Mammary epithelial cell (primary cell): ENCODE measurements at places on chromosomes 6 and 20. TPM values are rescaled to one million over a fixed set of nuclear protein-coding genes. Genes with fewer than 3 reads are reported as not detected.

The OR2H2 gene
- total RNA-seq, result not detected

The SPATA25 gene
- 1.2 TPM for total RNA-seq

The PPP1R14C gene
- 56.2 and 66.5 TPM in 2 replicates for total RNA-seq

- DNase-seq, result no peak
Observed at GRCh38 chr6:115958958-115959357, 101.7 kb downstream of the FRK start.

DNA sequence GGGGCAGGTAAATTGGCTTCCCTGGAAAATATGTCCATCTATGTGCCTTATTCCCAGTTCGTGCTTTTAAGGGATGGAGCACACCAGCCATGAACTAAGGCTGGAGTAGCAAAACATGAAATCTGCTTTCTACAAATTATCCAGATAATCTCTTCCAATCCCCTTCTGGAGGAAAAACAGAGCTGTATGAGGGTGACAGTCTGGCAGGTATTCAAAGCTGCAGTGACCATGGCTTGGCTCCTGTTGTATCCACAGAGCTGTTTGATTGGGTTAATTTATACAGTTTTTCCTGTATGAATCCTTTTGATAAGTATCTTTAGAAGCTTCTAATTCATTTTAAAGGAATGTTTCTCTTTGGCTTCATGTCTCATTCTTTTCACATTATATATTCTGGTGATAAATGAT lies 144.4 kb downstream of the AIG1 start:
- DNase-seq, result no peak

DNA sequence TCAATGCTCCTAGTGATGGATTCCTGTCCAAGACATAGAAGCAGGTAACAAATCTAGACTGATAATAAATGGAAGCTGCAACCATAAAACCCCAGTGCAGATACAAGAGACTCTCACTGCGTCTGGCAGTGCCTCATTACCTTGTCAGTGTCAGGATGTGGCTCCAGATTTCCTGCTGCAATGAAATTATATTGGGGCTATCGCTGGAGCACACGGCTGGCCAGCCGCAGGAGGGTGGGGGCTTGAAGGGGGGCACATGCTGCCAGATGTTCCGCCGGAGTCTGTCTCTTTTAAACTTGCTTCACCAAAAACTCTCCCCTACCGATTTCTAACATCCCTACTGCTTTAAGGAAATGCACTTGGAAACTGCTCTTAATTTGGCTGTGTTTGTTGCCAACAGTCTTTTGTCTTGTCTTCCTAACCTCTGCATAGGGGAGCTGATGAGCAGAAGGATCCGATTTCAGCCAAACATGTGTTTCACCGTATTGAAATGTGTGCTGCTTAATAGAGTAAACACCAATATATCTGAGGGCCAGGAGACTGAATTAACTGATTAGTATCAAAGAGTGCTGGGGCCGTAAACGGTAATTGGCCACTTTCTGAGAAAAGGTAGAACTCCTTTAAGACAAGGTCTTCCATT lies 102.2 kb upstream of the EXOC2 start:
- no peak for DNase-seq
